ENCODE measurements at places on chromosomes 5 and 9. TPM values are rescaled to one million over a fixed set of nuclear protein-coding genes. Genes with fewer than 3 reads are reported as not detected.

The SLC4A9 gene
- not detected for polyA plus RNA-seq

DNA sequence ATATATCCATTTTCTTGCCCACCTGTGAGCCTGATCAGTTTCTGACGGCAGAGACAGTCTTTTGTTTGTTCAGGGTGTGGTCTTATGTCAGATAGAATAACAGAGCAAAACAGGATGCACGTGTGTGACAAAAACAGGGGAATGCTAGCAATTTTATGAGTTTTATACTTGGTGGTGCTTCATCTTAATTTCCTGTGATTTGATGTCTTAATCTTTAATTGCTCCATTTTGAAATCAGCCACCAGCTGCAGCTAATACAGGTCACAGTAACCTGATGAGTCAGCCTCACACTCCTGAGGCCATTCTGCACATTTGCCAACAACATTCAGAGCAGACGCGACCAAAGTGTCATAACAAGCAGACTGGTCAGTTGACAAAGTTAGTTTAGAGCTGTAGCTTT, 42.3 kb upstream of the JMY start:
- DNase-seq, result no peak

- DNase-seq, result no peak
Measured at GRCh38 chr5:153960269-153961215, 78.2 kb downstream of the FAM114A2 start.

DNA sequence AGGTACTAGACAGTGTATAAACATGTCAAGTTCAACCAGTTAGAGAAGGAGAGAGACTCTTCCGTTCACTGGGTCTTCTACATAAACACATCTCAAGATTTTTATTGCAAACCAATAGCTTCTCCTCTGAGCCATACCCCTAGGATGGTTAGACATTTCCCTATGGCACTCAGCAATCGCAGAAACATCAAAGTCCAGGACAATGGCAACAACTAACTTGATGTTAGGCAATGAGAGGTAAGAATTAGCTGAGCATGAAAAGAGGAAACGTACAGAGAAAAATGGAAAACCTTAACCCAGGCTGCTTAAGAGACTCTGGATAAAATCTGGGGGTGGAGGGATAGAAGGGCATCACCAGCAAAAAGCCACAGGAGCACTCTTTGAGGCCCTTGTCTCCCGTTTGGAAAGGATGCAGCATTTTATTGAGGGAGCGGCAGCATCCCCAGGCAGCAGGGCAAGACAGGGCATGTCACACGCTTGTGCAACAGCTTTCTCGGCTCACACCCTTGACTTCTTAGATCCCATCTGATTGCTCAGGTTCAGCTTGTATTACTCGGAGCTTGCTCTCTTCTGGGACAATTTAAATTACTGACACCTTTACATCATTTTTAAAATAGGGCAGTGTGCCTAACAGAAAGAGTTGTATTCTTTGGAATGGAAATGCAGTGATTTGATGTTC, 8.6 kb upstream of the PSAT1 start:
- DNase-seq, result no peak

- DNase-seq, result no peak
Measured at GRCh38 chr9:113978725-113979342, 99.3 kb downstream of the AMBP start.

GRCh38 chr5:150789943-150790611, 11.5 kb downstream of the SMIM3 start:
- DNase-seq, result peak; percentile 35

- DNase-seq, result no peak
Measured at GRCh38 chr9:21239911-21240310, at the start of gene IFNA14. IFNA14 (minus strand) TSS chr9:21240005; CDS start chr9:21239935, 70 bp downstream.

The SLC25A2 gene
- polyA plus RNA-seq, result not detected

- DNase-seq, result no peak
Measured at GRCh38 chr5:3310541-3311261, 284.9 kb upstream of the IRX1 start.

The RASGEF1C gene
- polyA plus RNA-seq, result 0.14 TPM

DNA sequence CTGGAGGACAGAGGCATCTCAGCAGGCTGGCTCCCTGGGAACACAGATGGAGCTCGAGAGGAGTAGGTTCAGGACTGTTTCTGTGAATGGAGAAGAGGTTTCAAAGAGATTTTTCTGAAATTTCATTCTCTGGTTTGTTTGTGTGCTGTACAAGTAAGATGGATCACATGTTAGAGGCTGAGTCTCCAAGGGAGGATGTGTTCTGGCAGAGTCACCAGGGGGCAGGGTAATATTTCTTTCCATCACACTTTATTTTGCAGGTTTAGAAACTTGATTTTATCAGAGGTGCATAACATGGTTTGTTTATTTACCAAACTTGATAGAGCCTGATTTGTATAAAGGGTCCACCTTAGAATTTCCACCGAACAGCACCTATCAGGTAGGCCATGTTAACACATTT, 69.2 kb upstream of the ARL15 start:
- no peak for DNase-seq

- no peak for DNase-seq
Measured at GRCh38 chr5:111232311-111233051, 8.3 kb downstream of the CAMK4 start.

DNA sequence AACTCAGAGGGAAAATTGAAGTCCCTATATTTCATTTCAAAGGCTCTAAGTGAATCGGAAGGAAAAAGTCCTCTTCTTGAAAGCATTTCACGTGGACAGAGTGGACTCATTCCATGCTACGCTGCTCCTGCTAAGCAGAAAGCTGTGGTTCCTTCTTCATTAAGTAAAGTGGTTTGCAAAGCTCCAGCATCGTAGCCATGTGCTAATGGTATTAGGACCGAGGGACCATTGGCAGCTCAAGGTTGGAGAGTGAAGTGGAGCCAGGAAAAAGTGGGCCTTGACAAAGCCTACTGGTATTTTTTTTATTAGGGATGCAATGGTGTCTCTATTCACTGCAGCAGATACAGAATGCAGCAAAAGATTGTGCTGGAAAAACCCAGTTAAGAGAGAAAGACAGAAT, 16.4 kb upstream of the SEMA4D start:
- DNase-seq, result no peak

GRCh38 chr9:78557540-78557939, 260.6 kb downstream of the PSAT1 start:
- no peak for DNase-seq

The AMBP gene
- not detected for polyA plus RNA-seq

GRCh38 chr5:178142642-178143041, 11.0 kb downstream of the NHP2 start:
- no peak for DNase-seq

DNA sequence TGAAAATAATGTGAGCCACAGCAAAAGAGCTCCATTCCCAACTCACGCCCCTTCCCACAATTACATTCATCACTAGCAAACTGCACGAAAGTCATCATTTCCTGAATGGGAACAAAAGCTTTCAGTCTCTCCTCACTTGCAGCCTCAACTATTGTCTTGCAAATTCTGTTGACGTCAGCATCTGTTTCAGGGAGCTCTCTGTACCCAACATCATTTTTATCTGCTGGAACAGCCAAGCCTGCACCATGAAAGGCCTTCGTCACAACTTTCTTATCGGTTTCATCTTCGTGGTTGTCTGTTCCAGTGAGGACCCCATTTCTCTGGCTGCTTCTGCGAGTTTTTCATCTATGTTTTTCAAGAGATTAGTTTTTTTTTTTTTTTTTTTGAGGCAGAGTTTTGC, 14.3 kb upstream of the RNF130 start:
- no peak for DNase-seq

The CCDC187 gene
- polyA plus RNA-seq, result not detected

GRCh38 chr5:139445325-139446170, 6.2 kb upstream of the DNAJC18 start:
- DNase-seq, result no peak

DNA sequence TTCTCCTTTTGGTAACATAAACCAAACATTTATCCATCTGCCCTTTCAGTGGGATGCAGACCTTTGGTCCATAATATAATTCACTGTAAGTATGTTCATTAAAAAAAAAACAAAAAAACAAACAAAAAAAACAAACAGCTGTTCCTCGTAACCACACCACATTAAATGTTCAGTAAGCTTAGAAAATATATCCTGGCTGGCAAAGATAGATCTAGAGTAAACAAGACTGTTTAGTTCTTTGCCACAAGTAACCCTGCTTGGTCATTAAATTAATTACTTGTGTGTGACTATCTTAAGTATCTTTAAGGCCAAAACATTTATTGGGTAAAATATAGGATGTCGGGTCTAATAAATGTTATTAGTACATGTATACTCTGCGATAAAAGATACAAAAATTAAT, 1717.1 kb downstream of the EFNA5 start:
- DNase-seq, result no peak

DNA sequence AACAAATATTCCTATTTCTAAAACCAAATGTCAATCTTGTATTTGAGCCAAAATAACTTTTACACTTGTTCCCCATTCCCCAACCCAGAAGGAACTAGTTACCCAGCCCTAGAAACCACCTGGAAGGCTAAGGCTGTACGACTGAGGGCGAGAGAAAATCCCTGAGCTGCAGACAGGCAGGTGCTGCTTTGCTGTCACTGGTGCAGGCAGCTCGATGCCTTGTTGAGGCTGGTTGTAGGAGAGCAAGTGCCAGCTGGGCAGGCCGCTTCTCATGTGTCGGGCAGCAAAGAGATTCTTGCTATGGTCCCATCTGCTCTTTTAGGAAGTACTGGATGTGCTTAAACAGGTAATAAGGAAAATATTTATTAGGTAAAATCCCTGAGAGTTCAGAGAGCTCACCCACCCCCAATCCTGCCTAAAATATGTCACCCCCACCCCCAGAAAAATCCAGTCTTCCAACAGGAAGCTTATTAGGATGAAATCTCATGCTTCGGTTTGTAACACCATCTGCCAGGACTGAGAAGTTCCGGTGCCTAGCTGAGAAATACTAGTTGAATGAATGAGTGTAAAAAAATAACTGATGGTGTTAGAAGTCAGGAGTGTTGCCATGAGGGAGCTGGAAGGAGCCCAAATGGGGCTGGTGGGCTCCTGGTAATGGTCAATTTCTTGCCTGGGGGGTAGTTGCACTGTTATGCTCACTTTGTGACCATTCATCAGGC, 91.1 kb upstream of the DMRT1 start:
- DNase-seq, result peak; percentile 46

DNA sequence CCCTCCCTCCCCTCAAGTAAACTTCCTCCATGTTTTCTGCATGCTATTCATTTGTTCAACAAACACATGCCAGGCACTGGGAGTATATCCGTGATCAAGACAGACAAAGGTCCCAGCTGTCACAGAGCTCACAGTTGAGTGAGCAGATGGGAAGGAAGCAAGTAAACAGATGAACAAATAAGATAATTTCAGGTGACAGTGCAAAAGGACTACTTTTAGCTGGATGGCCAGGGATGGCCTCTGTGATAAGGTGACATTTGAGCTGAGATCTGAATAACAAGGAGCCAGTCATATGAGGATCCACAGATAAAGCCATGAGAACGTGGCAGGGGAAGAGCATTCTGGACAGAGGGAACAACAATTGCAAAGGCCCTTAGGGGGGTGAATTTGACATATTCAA, 121.7 kb upstream of the RAD23B start:
- no peak for DNase-seq

- DNase-seq, result no peak
Measured at GRCh38 chr5:138844812-138845513, 30.2 kb downstream of the LRRTM2 start.

- no peak for DNase-seq
Measured at GRCh38 chr9:123599781-123600180, 243.8 kb downstream of the CRB2 start.

GRCh38 chr5:15391704-15392397, 108.1 kb upstream of the FBXL7 start:
- DNase-seq, result no peak

GRCh38 chr5:3650320-3650719, 54.7 kb downstream of the IRX1 start:
- no peak for DNase-seq

DNA sequence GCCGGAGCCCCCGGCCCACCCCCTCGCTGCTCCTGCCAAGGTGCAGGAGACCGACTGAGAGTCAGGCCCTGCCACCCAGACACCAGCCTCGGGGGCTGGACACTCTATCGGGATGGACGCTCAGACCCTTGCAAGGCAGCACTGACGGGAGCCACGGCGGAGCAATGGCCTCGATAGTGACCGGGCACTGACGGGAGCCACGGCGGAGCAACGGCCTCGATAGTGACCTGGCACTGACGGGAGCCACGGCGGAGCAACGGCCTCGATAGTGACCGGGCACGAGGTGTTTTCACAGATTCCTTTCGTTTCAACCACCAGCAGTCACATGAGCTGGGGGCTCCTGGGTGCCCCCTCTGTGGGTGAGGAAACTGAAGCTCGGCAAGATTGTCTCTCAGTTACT, 123.6 kb upstream of the PPP1R26 start:
- no peak for DNase-seq

The SLC6A19 gene
- polyA plus RNA-seq, result not detected

The C9 gene
- not detected for polyA plus RNA-seq

The NUP155 gene
- polyA plus RNA-seq, result 2.0 TPM

GRCh38 chr9:18478501-18479361, 4.8 kb downstream of the ADAMTSL1 start:
- no peak for DNase-seq

GRCh38 chr5:162052676-162053075, 14.9 kb upstream of the GABRG2 start:
- DNase-seq, result no peak

The SNCB gene
- not detected for polyA plus RNA-seq

DNA sequence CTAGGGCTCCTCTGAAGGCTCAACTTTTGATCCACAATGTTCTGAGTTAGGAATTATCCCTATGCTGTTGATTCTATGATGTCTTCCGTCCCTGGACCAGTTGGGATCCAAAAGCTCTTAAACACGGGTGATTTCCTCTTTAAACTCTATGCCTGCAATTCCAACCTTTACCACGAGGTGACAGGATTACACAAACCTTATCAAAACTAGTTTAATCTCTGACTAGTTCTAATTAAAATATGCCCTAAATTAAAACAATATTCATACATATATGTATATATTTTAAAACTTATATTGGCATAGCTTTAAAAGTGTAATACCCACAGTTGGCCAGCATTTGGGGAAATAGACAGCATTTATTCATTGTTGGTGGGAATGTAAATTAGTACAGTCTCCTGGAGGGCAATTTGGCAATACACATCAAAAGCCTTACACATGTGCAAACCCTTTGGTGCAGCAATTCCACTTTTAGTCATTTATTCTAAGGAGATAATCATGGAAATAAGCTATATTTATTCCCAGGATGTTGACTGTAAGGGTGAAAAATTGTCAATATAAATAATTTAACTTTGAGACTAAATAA, 51.6 kb upstream of the PHYKPL start:
- DNase-seq, result no peak

The BTNL3 gene
- polyA plus RNA-seq, result 0.03 TPM

DNA sequence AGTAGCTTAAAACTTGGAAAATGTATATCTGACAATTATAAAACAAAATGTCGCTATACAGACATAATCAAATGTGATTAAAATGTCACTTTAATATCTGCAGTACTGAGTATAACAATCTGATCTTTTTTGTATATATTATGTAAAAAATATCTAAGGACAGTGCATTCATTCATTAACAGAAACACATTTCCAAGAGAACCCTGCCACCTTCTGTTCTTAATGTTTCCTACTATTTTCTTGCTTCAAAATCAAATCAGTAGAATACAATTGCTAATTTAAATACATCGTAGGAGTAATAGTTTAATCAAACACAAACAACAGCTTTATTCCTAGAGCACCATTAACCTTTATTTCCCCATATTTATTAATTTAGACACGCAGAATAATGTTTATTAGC, 142.6 kb upstream of the ST8SIA4 start:
- DNase-seq, result no peak

The GPR21 gene
- not detected for polyA plus RNA-seq

The STPG3 gene
- polyA plus RNA-seq, result 0.61 TPM

All from heart left ventricle (tissue), 16 donors.